RPMI8226 (cell line): ENCODE measurements at places on chromosomes 16 and 17.

DNA sequence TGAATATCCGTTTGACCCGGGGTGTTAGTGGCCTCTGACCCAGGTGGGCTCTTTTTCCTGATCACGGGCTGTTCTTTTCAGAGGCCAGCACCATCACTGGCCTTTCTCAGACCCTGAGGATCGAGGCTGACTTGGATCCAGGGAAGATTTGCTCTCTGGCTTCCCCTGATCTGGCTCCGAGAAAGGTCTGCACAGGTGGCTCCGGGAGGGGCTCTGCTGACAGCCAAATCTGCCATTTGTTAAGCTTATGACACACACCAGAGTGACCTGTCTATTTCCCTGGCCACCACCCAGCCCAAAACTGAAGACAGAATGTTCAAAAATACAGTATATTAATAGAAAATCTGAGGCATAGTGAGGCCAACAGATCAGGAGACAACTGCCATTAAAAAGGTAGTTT is 221.8 kb upstream of the TNRC6C start:
- no peak for DNase-seq

DNA sequence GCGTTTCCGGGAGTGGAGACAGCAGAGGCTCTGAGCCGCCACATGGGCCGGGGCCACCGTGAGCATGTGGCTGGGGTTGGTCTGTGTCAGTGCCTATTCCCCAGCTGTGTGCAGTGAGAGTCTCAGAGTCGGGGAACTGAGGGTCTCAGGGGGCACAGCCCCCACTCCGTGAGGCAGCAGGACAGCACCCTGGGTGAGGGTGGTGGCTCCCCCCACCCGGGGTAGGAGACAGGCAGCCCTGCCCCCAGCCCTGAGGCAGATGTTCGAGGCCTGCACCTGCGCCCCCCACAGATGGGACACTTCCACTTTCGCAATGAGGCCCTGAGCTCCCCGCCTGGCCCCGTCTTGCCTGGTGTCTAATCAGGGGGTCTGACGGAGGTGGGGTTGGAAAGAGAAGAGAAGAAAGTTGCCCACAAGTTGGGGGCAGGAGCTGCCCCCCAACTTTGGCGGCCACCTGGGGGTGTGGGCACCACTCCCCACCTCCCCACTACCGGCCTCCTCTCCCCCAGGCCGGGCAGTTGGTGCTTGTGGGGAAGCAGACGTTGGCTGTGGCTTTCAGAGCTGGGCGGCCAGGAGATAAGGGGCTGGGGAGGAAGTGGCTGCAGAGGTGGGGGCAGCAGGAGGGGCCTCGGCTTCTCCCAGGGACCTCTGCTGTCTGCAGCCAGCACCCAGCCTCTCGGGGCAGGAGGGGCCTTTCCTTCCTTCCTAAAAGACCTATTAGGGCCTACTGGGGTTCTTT is 1.8 kb upstream of the CBFA2T3 start:
- DNase-seq: peak; percentile 75

GRCh38 chr17:32575852-32576251 is 89.1 kb downstream of the CDK5R1 start:
- peak; percentile 54 for DNase-seq

DNA sequence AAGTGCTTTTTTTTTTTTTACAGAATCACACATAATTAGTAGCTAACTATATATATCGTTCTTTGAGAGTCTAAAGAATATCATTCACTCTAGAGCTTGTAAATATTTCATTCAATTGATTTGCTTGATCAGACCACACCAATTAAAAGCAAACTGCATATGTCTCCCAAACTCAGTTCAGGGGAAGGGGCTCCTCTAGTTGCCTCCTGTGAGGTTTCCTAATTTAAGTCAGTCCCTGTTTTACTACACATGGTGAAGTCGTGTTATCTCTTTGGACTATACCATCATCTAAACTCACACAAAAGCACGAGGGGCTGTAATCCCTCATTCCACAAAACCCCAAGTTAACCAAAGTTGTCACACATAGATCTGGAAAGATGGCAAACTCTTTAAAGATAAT is 11.7 kb downstream of the NACA2 start:
- DNase-seq: no peak

- no peak for DNase-seq
Observed at GRCh38 chr16:15857724-15858560, 1.1 kb upstream of the MYH11 start.

DNA sequence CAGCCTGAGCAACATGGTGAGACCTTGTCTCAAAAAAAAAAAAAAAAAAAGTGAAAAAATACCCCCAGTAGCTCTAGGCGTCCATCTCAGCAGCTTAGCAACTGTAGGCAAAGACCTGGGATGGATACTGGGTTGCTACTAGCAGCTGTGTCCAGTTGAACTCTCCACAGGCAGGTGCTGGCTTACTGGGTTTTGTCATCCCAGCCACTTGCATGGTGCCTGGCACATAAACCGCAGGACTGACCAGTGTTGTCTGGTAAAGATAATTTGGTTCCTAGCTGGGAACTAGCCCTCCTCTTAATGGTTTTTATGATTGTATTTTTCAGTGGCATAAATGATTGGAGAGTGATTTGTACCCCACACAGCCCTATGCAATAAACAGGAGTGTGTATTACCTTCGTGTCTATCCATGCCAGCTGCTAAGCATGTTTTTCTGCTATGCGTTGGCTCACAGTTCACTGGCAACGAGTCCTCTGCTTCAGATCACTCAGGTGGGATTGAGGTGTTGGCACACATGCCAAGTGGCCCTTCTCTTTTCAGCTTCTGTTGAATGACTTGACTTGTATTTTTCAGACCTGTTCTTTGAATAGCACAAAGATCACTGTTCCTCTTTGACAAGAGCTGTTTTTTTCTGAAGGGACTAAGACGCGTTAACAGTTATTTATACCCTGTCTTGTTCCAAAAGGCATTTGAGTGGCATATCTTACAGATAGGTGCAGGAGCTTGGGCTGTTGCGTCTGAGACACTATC is 352.9 kb downstream of the SNX29 start:
- DNase-seq: no peak

DNA sequence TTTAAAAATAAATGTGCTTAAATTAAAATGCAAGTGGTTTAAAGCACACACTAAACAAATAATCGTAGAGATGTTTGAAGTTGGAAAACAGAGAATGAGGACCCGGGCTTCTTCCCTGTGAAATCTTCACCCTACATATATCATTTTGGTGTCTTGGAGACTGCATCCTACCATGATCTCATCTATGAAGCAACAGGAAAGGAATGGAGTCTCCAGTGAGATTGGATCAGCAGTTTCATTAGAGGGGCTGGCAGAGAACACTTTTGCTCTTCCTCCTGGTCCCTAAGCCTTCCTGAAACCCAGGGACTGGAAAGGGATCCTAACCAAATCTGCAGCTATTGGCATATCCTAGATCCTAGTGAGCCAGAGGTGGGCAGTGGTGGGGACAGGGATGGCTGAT is 85.0 kb downstream of the GRIN2A start:
- DNase-seq: no peak

GRCh38 chr17:73141411-73141810 is 23.4 kb upstream of the SSTR2 start:
- DNase-seq: no peak

DNA sequence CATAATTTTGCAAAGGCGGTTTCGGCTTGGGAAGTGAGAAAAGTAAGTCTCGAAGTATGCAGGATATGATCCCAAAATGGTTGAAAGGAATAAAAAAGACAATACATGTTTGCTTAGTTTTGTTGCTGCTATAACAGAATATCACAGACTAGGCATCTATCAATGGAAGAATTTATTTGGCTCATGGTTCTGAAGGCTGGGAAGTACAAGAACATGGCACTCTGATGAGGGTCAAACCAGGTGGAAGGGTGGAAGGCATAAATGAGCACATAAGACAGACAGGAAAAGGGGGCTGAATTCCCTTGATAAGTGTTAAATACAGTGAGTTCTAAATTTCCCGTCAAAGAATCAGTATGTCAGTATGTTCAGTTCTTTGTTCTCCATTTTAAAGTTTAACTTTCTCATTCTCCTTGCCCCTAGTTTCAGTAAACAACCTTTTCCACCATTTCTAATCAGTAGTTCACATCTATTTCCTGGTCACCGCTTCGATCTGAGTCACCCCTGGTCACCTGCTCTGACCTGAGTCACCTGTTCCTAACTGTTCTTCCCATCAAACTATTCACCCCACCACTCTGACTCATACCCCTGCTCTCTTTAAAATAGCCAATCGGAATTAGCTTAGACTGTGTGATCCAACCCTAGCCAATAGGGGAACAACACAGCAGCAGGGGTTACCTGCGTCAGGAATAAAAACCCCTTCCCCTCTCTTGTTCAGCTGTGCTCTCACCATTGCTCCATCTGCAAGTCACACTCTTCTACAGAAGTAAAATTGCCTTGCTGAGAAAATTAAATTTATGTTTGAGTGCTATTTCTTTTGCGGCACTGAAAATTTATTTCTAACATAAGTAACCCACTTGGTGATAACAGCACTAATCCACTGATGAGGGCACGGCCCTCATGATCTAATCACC is 240.8 kb downstream of the STX8 start:
- no peak for DNase-seq

GRCh38 chr17:79923974-79924638 is 84.9 kb upstream of the CBX4 start:
- DNase-seq: peak; percentile 70

DNA sequence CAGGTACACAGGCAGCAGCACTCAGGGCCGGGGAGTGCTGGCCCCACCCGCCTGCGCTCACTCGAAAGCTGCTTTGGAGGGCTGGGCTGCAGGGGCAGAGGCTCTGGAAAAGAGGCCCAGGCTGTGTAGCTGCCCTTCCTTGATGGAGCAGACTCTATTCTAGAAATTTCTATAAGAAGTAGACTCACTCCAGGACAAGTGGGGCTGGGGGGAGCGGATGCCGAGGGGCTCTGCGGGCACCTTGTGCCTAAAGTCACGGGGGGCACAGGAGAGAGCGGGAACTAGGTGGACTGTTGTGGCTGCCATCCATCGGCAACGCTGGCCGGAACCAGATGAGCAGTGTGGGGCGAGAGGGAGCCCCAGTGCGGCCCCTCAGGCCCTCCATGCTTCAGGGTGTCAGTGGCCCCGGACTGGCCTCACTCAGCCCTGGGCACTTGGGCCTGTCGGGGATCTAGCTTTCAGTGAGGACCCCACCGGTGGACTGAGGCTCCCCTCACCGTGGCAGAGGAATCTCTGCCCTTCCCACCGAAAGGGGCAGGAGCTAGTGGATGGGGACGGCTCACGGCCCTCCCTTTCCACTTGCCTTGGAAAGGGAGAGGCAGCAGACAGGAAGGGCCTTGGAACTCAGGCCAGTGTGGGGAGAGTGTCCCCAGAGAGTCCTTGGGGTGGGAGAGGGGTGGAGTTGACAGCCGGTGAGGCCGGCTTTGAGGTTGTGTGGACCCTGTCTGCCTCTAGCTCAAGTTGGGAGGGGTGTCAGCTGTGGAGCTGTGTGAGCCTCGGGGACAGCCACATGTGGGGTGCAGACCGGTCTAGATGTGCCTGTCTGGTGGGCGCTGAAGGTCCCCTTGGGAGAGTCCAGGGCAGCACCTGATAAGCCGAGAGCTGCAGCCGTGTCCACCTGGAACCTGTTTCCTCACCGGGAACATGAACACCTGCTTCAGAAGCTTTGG is 16.6 kb downstream of the ENDOV start:
- no peak for DNase-seq

DNA sequence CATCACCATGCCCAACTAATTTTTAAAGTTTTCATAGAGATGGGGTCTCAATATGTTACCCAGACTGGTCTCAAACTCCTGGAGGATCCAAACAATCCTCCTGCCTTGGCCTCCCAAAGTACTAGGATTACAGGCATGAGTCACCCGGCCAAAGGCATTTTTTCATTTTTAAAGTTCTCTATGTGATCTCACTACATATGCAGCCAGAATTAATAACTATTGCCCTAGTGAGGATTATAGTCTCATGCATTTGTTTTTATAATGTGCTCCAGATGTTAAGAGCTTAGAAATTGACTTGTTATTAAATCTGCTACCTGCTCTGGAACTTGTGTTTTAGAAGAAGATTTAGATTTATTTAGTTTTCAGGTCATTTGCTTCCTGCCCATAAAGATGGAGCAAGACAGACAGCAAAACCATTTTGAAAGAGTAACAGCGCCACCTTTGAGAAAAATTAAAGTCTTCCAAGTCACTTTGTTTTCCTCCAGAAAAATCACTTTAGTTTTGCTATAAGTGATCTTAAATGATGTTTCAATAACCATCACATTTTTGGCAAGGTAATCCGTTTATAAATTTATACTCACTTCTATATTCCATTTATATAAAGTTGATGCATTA is 79.5 kb downstream of the CA4 start:
- peak; percentile 11 for DNase-seq

- DNase-seq: no peak
Observed at GRCh38 chr16:10813099-10813455, 5.5 kb downstream of the TVP23A start.

- no peak for DNase-seq
Observed at GRCh38 chr16:31421587-31421986, 6.6 kb downstream of the COX6A2 start.

GRCh38 chr17:79803421-79803996 is 6.6 kb upstream of the CBX8 start:
- DNase-seq: no peak

GRCh38 chr17:82536512-82537201 is 17.1 kb downstream of the FOXK2 start:
- DNase-seq: no peak

- DNase-seq: peak; percentile 1
Observed at GRCh38 chr17:44959821-44960531, 8.1 kb downstream of the C1QL1 start.

GRCh38 chr16:9633844-9634243 is 542.4 kb downstream of the HAPSTR1 start:
- DNase-seq: no peak

DNA sequence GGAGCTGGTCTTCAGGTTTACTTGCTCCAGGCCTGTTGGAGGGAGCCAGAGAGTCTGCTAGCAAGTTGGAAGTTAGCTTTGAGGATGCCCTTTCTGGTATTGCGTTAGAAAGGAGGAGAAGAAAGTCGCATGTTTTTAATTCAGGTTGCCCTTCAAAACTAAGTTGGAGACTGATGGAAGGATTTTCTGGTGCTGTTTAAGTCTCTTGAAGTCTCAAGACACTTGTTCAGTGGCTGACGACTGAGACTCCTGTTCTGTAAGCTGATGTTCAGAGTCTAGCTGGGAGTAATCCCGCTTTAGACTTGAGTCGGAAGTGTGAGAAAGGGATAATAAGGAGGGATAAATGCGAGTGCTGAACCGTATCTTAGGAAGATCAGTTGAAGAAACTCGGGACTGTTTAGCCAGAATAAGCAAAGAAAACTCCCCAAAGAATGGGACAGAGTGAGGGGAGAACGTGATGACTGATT is 740 bp downstream of the AATF start:
- DNase-seq: peak; percentile 45

GRCh38 chr16:79623062-79623461 is 22.5 kb upstream of the MAF start:
- no peak for DNase-seq

GRCh38 chr17:79982986-79983385 is 52.7 kb downstream of the TBC1D16 start:
- DNase-seq: no peak
